ENCODE measurements at places on chromosomes 4 and X. TPM values are rescaled to one million over a fixed set of nuclear protein-coding genes. Genes with fewer than 3 reads are reported as not detected.

DNA sequence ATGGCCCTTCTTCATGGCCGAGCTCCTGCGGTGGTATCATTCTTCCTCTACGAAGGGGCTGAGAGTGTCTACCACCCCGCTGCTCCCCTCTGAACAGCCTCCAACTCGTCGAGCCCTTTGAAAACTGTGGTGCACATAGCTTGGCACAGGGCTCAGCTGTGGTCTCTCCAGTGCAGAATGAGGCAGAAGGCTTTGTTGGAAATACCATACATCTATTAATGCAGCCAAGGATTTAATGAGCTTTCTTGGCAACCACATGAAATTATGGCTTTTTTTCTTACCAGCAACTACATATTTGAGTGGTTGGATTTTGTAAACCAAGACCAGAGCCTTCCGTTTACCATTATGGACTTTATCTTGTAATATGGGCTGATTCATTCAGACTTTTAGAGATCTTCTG is 61.7 kb upstream of the CBR4 start:
- DNase-seq: no peak

DNA sequence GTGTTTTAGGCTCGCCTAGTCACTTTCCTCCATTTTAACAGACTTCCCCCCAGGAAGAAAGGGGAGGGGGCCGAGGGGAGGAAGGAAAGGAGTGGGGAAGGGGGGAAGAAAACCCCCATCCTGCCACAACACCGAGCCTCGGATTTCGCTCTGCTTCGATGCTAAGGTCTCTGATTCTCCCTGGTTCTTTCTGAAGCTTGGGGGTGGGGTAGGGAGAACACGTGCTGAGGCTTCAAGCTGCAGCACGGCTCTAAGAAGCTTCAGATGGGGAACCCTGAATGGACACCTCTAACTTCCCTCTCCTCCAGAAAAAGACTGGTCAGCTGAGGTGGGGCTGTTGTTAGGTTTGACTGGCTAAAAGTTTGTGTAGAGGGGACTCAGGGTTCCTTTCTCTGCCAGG is 61.8 kb downstream of the RHOH start:
- DNase-seq: no peak

DNA sequence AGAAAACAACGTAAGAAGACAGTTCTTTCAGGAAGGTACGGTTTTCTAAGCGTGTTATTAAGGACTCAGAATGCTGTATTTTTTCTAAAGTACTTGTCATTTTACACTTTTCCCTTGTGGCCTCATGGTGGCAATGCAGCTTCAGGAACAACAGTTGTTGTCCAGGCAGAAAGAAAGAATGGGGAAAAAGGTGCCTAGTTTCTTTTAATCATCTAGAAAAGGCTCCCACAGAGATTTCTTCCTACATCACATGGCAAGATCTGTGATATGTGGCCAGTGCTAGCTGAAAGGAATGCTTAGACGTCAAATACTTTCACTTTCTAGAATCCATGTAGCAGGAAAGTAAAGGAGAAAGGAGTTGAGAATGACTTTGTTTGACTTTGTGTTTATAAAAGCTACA is 49.0 kb upstream of the TRAM1L1 start:
- DNase-seq: no peak

- DNase-seq: no peak
Observed at GRCh38 chr4:76764251-76764650, 133.7 kb downstream of the SOWAHB start.

GRCh38 chrX:28997706-28998463 is 410.6 kb downstream of the IL1RAPL1 start:
- DNase-seq: no peak

DNA sequence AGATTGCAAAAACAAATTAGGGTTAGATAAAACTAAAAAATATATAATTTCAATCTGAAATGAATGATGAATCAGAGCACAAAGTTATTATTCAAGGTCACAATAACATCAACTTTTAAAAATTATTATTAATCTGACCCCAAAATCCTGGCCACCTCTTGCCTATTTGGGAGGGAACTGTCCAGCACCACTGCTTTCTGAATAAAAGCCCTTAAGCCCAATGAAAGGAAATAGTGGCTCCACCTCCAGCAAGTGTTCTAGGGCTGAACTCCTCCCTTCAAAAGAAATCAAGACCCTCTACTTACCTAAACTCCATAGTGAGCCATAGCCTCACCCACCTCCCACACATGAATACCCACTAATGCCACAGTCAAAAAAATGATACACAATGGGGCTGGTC is 208.2 kb downstream of the PARM1 start:
- DNase-seq: no peak

- DNase-seq: no peak
Observed at GRCh38 chr4:86955888-86956451, 21.2 kb downstream of the AFF1 start.

DNA sequence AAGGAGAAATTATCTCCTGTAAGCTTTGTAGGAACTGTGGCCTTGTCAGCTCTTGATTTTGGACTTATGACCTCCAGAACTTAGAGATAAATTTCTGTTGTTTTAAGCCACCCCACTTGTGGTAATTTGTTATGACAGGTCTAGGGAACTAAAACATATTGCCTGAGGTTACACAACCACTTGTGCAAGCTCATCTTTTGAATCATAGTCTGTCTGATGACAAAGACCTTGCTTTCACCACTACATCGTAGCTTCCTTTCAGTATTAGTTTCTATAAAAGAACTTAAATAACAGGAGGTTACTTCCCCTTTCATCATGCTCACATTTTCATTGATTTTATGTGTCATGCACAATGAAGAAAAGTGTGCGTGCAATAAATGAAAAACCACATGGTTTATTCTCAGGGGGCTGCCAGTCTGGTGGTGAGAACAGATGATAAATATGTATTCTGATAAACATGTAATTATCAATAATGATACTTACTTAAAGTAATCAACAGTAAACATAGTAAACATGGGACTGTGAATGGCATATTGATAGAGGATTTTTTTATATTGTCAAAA is 690.0 kb upstream of the HS3ST1 start:
- no peak for DNase-seq

DNA sequence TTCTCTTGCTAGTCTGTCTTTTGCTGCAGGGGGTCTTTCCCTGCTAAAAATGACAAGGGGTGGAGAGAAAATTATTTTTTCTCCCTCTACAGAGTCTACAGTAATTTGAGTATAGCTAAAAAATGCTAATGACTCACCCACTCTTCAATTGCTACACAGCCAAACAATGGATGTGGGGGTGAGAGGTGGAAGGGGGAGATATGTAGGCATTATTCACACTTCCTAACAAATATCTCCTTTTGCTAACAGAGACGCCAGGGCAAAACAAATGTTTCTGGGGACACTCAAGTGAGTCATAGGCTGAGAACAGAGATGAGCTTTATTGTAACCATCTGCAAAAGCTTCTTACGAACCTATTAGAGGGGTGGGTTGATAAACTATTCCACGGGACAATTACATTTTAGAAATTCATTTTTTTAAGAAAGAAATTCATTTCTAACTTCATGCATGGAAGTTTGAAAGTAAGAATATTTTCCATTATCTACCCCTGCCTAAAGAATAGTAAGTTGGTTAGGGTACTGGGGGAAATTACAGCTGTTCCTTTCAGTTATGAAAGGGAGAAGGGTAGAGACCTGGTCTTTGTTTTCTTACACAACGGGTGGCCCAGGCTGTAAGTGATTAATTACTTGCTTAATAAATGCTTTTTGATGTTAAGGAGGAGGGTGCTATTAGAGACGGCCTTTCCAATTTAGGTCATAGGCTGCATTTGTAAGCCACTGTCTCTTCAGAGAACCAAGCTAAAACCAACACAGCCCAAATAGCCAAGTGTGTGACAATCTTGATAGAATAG is 12.8 kb downstream of the SCD5 start:
- no peak for DNase-seq

GRCh38 chr4:113641025-113641431 is 120.5 kb downstream of the CAMK2D start:
- DNase-seq: no peak

DNA sequence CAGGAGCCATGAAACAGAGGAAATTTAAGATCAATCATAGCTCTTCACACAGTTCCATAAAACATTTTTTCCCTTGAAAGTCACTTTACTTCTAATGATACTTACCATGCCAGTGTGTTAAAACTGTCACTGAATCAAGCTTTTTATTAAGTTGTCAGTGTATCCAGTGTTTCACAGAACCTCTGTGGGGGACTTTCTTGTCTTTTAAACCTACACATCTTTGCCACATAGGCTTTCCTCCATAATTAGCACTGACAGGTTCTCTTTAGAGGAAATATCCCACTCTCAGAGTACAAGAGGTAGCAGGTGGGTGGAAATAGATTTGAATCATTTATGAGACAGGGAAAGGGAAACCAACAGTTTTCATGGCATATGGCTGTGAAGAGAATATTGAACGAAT is 25.8 kb upstream of the DYNLT3 start:
- no peak for DNase-seq

DNA sequence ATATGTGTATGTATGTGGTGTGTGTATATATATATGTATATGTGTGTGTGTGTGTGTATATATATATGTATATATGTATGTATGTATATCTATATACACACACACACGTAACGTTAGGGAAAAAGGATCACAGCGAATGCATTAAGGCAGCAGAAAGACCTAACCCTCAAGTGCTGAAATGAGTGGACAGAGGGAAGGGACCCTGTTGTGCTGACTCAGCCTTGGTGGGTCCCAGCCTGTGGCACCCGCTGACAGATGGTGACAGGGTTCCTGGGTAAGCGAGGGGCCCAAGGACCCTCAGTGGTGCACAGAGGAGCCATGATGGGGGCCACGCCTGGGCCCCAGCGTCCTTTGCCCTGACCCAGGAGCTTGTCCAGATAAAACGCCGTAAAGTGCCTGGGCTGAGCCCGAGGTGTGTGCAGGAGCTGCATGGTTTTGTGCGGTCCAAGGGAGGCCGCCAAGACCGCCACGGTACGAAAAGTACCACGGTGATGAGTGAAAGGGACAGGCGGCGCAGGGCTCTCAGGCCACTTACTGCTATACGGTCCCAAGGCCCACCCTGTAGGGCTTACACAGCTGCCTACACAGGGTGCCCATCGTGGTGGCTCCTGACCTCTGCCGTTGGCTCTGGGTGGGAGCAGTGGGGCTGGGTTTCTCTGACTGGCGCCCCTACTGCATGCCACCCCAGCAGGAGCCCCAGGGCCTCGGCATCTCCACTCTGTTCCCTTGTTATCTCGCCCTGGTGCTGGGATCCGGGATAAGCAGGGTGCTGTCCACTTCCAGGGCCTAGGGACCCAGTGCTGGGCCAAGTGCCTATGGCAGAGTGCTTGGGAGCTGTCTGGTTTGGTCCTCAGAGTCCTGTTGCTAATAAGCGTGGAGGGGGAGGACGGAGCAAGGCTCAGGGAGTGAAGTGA is 10.0 kb downstream of the SH3BP2 start:
- no peak for DNase-seq

GRCh38 chr4:15500701-15501100 is 31.0 kb downstream of the CC2D2A start:
- no peak for DNase-seq

- no peak for DNase-seq
Observed at GRCh38 chr4:170420255-170420693, 330.5 kb upstream of the AADAT start.

DNA sequence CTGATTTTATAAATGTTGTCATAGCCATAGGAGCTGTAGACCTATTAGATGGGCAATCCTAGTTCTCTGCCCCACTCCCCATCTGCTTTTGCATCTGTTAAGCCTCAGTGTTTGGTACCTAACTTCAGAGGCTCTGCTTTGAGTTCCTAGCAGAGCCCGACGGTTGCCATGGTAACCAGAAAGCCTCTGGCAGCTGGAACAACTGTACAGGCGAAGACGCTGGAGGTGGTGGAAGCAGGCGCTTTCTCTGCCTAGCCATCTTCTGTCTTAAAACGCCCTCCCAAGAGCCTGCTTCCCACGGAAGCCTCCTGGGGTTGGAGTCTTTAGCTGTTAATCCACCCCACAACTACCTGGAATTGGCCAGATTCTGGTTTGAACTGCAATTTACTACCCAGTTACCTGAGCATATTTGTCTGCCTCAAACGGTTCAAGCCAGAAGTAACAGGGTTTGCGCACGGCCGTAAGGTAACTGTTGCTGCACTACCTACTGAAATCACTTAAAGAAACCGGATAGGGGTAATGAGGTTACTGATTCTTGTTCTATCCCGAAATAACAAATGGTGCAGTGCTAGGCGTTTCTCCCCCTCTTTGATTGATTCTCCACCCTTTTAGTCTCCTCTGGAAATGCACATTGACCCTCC is 1.0 kb upstream of the GABRG1 start:
- DNase-seq: no peak

- DNase-seq: no peak
Observed at GRCh38 chr4:138178566-138178965, 63.6 kb downstream of the SLC7A11 start.

DNA sequence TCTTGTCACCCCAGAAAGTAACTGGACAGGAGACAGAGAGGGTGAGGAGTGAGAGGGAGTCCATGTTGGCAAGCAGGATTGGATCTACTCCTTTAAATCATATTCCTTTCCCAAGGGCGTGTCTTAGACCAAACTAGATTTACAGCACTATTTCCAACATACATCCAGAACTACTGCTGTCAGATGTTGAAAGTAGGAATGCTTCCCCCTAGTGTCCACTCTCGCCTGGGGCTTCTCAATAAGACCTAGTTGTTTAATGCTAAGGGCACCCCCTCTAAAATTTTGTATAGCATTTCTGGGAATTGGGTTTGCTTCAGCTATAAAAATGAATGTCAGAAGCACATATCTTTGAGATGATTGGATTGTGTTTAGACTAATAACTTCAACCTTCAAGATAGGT is 13.3 kb downstream of the OFD1 start:
- peak; percentile 53 for DNase-seq

DNA sequence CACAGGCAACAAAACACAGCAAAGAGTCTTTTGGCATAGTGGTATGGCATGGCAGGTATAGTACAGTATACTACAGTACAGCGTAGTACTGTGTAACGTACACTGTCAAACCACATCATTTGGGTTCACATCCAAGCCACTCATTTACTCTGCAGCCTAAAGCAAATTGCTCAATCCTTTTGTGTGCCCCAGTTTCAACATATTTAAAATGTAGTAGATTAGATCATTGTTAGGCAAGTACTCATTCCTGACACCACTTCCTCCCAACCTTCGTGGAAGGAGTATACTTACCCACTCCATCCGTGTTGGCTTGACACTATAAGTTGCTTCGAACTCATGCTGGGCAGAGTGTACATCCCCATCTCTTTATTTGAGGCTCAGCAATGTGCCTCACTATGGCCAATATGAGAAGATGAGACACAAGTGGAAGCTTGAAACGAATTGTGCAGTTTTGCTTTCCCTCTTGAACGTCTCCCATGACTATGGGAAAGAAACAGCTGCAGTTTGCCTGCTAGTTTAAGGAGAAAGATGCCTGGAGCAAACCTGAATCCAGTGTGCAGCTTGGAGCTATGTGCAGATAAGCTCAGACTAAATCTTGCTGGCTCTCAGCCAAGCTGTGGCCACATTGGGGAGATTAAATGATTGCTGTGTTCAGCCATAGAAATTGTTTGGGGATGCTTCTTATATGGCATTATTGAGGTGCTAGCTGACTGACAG is 85.7 kb upstream of the TBL1X start:
- no peak for DNase-seq

The TBX22 gene
- not detected for total RNA-seq

The CENPVL1 gene
- total RNA-seq: not detected

The DKK2 gene
- total RNA-seq: not detected

The BEX2 gene
- 13.6 TPM for total RNA-seq

The GPR34 gene
- total RNA-seq: 0.65 TPM

The PABPC5 gene
- not detected for total RNA-seq

The IGFBP7 gene
- not detected for total RNA-seq
